ENCODE measurements at places on chromosomes 13 and 19. TPM values are rescaled to one million over a fixed set of nuclear protein-coding genes. Genes with fewer than 3 reads are reported as not detected.

The CBARP gene
- total RNA-seq: 6.6 TPM

The CPB2 gene
- total RNA-seq: 0.13 TPM

The ZFP28 gene
- total RNA-seq: not detected

The CYP4F8 gene
- not detected for total RNA-seq

The PSG3 gene
- total RNA-seq: not detected

The GJB6 gene
- total RNA-seq: not detected

The PRODH2 gene
- total RNA-seq: not detected

The GPX4 gene
- 383 TPM for total RNA-seq

GRCh38 chr19:55212447-55212846 lies 3.1 kb upstream of the PTPRH start:
- peak; percentile 65 for DNase-seq

- DNase-seq: no peak
Observed at GRCh38 chr13:48475230-48475629, 57.6 kb downstream of the RCBTB2 start.

GRCh38 chr13:60893801-60894200 lies 496.8 kb downstream of the TDRD3 start:
- DNase-seq: no peak

GRCh38 chr13:98094678-98095266 lies 48.1 kb upstream of the FARP1 start:
- no peak for DNase-seq

- DNase-seq: no peak
Observed at GRCh38 chr19:54345938-54346386, 7.0 kb upstream of the LILRA4 start.

DNA sequence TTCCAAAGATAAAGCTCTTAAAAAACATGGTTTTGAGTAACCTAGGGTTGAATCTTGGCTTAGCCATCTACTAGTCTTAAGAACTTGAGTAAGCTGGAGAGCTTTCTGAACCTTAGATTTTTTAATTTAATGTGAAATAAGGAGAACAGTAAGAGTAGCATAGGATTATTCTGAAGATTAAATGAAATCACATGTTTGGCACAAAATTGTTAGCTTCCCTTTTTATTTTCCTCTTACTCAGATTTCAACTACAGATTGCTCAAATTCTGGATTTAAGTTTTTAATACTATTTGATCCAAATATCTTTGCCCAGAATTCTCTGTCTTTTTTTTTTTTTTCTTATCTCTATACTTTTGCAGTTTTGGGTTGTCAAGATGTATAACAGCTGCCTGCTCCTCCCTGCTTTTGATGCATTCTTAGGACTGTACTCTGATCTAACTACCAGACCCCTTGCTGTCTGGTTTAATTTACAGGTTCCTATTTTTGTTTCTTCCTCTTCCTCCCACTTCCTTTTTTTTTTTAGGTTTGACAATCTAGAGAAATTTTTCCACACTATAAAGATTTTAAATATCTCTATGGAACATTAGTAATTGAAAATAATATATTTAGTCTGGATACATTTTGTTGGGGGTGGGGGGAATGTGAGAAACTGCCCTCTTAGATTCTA lies 12.3 kb downstream of the POMP start:
- no peak for DNase-seq

- no peak for DNase-seq
Observed at GRCh38 chr13:73335210-73335609, 276.4 kb downstream of the KLF5 start.

DNA sequence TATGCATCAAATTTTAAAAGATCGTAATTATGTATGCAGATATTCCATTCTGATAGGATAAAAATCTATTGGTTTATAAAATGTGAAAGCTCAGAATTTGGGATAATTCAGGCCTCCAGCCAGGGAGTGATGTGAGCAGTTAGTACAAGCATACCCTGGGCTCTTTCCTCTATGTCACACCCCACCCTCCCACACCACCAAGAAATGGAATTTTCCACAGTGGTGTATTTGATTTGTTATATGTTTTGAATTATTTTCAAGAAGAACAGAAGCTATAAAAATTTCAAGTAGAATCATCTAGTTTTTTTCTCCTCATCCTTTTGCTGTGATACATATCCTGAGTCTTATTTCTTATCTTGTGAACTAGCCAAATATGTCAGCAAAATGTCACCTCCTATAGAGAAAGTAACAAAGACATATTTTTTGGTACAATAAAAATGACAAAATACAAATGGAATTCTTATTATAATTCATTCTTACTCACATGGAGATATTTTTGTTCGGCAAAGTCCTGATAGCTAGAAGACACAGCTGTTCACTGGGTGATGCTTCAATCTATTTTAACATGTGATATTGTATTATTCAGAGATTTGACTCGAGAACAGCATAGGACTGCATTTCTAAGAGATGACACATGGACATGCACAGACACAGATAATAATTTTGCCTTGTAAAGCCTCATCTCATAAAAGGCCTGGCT lies 61.2 kb upstream of the FRY start:
- no peak for DNase-seq

DNA sequence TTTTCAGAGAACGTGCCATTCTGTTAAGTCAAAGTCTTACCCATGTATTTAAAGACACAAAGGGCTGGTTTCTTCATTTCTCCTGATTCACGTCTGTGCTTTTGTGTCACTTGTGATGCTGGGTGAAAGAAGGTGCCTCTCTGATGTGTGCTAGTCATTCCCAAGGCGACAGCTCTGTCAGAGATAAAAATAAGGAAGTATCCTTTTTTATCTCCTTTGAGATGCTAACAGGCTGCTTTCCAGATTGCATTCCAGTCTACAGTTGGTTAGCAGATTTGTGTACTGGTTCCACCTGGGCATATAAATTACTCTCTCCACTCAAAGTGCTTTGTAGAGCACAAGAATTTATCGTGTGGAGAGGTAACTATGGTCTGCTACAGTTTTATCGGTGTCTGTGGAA lies 33.5 kb upstream of the DCT start:
- no peak for DNase-seq

GRCh38 chr13:50386541-50387050 lies 371.4 kb downstream of the KCNRG start:
- DNase-seq: no peak

- DNase-seq: no peak
Observed at GRCh38 chr19:2013683-2013961, 1.9 kb downstream of the BTBD2 start.

DNA sequence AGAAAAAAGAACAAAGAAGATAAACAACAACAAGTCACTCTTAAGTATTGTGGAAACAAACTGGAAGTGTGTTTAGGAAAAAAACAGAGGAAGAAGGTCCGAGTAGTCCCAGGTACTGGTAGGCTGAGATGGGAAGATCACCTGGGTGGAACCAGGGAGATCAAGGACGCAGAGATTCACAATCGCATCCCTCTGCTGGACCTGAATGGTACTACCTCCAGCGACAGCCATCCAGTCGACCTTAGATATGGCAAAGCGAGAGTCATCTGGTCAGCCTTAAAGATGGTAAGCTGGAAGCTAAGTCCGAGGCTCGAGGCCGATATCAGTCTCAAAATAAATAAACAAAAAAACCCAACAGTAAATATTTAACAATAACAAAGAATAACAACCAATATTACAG lies 44.9 kb upstream of the ZNF91 start:
- DNase-seq: peak; percentile 43

DNA sequence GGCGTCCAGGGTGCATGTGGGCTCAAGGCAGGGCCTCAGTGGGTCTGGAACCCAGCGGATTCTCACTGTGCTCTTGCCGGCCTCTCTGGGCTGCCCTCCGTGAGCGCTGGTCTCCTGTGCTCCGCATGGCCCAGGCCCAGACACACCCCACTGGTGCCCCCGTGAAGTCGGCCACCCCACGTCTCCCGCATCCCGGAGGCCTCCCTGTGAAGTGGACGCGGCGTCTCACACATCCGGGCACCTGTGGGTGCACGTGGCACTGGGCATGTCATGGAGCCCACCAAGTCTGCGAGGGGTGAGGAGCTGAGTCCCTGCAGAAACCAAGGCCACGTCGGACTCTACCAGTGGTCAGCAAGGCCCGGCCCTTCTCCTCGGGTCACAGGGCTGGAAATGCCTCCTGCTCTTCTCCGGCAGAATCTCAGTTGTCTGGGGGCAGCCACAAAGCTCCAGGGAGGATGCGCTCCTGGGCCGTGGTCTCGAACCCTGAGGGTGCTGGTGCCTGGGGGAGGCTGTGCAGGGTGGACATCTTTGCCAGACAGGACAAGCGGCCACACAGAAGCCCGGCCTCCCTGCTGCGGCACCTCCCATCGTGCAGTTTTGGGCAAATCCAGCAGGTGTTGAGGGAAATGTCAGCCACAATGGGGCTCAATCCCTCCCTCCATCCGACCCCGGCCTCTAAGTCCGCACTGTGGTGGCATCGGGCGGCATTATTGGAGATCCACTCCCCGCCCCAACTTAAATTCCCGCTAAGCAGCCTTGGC lies 2.2 kb downstream of the C13orf46 start:
- no peak for DNase-seq

DNA sequence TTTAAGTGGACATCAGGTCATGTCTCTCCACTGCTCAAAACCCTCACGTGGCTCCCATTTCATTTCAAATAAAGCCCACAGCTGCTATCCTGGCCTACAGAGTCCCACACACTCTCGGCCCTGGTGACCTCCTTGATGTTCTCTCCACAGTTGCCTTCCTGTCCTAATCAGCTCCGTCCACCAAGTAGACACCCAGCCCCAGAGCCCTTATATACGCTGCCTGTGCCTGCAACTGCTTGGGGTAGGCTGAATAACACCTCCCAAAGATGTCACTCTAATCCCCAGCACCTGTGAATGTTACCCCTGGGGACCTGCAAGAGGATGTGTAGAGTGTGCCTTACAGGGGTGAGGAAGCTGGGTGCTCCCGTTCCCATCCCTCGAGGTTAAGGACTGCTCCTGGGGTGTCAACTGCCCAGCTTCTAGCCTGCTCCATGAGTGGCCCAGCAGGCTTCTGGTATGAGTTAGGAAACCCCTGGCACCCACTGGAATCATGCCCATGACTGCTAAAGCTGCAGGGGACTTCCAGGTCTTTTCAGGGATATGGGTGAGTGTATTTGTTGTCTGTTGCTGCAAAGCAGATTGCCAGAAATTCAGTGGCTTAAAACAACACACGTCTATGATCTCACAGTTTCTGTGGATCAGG lies 6.0 kb downstream of the FAM187B start:
- no peak for DNase-seq

- peak; percentile 94 for DNase-seq
Observed at GRCh38 chr13:110915057-110915873, at the start of gene ANKRD10. TSS of gene ANKRD10 (minus strand) at chr13:110915069. CDS start at chr13:110914934, 135 bp downstream.

- peak; percentile 84 for DNase-seq
Observed at GRCh38 chr19:913080-913748, at the start of gene R3HDM4. TSS of gene R3HDM4 (minus strand) at chr19:913219. CDS start at chr19:913157, 62 bp downstream.

DNA sequence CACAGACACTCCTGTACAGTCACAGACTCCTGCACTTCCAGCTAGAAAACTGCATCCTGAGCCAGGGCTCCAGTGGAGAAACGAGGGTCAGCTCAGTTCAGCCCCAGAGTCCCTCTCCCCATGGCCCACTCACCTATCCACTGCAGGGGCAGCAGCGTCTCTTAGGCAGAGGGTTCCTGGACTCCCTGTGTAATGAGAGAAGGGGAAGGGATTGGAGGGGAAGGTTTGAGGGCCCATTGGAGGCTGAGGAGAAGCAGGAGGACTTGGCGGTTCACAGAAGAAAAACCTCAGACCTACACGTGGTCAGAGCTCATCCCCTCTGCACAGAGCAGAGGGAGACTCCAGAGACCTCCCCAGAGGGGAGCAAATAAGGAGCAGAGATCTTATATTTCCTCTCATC lies 9.2 kb upstream of the CEACAM18 start:
- peak; percentile 40 for DNase-seq

- peak; percentile 46 for DNase-seq
Observed at GRCh38 chr19:34173193-34173956, 1.1 kb downstream of the LSM14A start.

- DNase-seq: no peak
Observed at GRCh38 chr13:80844164-80844563, 503.2 kb upstream of the SPRY2 start.

DNA sequence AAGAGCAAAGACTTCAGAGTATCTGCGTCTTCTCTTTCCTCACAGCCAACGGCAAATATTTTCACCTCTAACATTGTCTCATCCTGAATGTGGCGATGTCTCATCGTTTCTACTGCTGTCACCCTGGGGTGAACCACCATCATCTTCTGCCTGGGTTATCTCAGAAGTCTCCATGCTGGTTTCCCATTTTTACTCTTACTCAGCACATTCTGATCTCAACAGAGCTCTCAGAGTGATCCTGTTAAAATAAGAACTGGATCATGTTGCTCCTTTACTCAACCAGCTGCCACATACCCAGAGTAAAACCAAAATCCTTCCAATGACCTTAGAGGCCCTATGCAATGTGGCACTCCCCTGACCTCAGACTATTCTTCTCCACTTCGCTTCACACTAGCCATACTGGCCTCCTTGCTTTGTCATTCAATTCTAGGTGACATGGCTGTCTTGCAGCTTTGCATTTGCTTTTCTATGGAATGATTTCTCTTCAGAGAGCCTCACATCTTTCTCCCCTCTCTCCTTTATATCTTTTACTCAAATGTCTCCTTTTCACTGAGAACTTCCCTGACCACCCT lies 7.8 kb upstream of the OLFM4 start:
- DNase-seq: no peak

GRCh38 chr13:64845110-64845509 lies 2385.0 kb downstream of the PCDH9 start:
- DNase-seq: no peak

DNA sequence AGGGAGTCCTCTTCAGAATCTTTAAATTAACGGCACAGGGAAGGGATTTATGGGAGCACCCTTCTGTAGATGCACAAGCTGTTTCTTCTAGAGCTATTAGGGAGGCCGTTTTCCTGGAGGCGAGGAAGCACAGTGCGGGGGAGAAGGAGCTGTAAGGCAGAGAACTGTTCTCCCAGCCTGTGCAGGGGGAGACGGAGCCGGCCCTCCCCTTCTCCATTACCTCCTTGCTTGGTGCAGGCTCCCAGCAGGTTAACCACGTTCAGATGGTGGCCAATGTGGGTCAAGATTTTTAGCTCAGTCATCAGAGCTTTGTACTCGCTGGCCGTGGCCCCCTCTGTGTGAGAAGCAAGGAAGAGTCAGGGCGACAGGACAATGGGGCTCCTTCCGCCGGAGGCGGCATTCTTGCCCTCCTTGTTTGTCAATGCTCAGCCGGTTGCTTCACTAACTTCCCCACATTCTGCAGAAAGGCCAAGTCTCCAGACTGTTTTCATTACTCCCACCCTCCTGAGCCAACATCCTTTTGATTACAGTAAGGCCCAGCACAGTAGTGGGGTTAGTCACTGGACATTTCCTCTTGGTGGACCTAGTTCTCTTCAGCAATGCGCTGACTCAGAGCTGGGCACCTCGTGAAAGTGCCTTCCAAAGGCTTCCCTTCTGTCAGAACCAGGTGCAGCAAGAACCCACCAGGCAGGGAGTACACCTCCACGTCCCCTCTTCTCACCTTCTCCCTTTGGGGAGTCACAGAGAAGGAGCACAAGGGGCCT lies 165.4 kb downstream of the FLT1 start:
- DNase-seq: peak; percentile 21

DNA sequence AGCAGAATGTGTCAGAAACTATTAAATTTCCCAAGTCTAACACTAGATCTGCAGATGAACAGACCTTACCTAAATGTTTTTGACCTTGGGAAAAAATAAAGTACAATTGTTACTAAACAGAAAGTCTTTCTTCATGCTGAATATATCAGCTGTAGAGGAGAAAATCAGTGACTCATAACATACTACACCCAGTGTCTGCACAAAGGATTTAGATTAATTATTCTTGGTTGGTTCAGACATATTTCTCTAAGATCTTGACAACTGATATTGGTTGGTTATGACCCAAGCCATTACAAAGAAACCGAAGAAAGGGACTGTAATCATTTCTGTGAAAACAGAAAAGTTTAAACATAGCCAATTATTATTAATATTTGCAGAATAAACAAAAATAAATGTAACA lies 225.1 kb downstream of the HS6ST3 start:
- no peak for DNase-seq
